ENCODE measurements at places on chromosomes 3 and 15. TPM values are rescaled to one million over a fixed set of nuclear protein-coding genes. Genes with fewer than 3 reads are reported as not detected.

The KNG1 gene
- not detected for total RNA-seq

The C2CD4A gene
- total RNA-seq: 0.18 TPM

The SI gene
- total RNA-seq: not detected

DNA sequence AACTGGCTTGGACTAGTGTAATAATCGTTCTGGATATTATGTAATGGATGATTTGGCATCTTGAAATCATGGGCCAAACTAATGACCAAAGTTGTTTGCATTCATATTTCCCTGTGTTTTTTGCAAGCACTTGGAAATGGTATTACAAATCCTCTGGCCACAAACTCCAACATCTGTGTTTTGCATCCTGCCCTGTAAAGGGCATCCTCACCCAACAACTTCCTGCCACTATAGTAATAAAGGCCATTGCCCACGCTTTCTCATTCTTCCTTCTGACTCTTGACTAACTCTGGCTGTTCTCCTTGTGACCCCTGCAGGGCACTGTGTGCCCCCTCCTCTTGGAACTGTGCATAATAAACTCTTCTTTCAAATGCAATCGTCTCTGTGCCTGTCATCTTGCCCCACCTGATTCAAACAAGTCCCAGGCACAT is 25.4 kb upstream of the PSMD6 start:
- no peak for DNase-seq

DNA sequence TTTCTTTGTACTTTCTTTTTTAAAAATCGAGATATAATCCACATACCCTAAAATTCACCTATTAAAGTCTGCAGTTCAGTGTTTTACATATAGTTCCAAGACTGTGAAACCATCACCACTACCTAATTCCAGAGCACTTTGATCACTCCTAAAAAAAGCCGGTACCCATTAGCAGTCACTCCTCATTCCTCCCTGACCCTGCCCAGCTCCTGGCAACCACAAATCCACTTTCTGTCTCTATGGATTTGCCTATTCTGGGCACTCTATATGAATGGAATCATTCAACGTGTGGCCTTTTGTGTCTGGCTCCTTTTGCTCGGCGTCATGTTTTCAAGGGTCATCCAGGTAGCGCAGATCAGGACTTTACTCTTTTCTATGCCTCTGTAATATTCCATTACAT is 17.3 kb downstream of the TRPM1 start:
- no peak for DNase-seq
